ENCODE measurements at places on chromosomes 5 and 9.

DNA sequence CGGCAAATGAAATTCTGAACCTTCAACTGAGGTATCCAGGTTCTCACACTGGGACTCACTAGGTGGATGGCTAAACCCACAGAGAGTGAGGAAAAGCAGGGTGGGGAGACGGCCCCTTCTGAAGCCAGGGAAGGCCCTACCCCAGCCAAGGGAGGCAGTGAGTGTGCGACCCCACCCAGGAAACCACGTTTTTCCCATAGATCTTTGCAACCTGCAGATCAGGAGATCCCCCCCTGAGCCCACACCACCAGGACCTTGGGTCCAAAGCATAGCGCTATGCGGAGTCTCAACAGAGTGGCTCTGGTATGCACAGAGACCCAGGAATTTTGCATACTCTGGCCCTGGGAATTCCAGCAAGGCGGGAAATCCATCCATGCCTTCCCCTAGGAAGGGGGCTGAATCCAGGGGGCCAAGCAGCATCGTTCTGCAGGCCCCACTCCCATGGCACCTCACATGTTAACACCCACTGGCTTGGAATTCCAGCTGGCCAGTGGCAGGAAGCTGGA is 19.9 kb downstream of the DTWD2 start:
- DNase-seq = no peak

DNA sequence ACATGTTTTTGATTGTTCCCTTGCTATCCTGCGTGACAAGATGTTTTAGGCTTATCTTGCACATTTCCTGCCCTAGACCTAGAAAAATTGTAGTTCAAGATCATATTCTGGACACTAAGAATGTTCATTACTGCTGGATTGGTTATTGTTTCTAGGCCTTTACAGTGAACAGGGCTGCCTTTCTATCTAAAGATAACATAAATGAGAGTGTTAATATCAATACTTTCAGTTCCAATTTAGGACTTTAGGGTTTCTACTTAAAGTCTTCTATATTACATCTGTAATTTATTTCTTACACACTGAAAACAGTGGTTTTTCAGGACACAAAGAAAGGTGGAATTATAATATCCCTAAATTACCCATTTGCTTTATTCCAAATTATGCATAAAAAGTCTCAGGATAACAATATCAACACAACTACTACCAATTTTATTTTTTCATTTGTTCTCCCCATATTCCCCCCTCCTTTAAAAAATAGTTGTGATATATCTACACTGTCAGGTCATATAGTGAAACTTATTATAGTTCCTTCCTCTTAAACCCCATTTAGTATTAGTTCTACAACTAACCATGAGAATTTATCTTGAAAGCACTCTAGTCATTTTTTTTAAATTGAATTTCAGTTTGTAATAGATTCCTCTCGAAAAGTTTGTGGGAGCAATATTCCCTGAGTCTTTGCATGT is 293.9 kb upstream of the RIOK2 start:
- DNase-seq = no peak

DNA sequence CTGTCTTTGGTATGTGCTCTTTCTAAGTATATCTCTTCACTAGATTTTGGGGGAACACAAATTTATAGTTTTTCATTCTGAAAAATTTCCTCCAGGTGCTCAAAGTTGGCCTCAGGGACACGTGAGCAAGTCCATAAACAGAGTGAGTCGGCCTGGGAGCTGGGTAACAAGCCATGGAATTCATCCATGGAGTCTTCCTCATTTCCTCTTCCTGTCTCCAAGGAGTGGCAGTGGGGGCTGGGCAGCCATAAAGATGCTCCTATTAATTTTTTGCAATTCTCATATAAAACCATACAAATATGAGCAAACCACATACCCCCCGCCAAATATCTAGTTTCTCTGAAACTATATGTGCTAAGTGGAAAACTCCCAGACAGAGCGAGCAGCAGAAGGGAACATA is 136.6 kb upstream of the OTULINL start:
- DNase-seq = no peak

DNA sequence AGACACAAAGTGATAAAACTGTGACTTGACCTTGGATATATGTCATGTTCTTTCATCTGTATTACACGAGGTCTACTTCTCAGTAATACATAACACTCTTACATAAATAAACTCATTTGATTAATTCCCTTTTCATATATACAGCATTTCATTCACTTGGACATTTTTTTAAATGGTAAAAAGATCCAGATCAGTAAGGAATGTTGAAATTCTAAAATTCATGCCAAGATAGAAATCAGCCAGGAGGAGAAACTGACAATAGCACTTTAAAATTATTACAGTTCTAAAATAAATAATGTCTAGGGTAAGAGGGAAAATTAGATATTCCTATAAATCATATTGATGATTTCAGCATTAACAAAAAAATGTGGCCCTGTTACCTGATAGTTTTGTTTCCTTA is 46.2 kb upstream of the POU5F2 start:
- DNase-seq = no peak

GRCh38 chr5:106875591-106876297 is 795.0 kb downstream of the EFNA5 start:
- no peak for DNase-seq

DNA sequence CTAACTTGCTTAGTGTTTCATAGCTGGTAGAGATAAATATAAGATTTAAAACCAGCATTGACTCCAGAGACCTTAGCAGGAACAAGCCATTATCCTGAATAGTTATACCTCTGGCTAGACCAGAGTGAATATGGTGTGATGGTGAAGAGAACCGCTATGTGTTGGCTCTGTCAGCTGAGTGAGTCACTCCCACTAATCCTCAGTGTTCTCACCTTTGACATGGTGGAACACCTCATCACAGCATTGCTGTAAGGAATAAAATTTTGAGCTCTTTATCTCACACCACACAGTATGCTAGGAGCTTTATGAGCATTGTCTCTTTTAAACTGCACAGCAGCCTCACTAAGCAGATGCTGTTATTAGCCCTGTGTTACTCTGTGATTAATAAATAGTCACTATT is 90.7 kb upstream of the DHFR start:
- DNase-seq = no peak

DNA sequence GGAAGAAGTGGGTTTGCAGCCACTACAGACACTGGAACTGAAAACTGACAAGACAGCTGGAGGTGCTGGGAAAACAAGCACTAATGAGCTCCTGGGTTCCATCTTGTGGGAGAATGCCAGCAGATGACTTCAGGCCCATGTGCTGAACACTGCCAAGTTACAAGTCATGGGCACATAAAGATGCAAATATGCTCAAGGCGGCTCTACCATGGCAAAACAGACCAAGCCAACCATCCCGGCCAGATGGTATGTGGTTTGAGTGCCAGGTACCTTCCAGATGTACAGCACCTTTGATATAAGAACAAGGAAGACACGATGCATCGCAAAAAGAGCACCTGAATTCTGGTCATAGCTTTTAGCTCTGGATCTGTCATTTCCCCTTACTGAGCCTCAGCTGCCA is 19.9 kb downstream of the TNFSF8 start:
- no peak for DNase-seq

Measured in stimulated activated CD8-positive, alpha-beta memory T cell treated with anti-CD3 and anti-CD28 coated beads, Interleukin-7, amount 100 ng/mL, for 24 hours (primary cell).